Thyroid gland (tissue), 4 donors: ENCODE measurements at places on chromosomes 4 and X.

- DNase-seq, result no peak
These were observed 262.8 kb downstream of the DKK2 start for GRCh38 chr4:106773076-106773905.

GRCh38 chr4:105276361-105277104 lies 129.9 kb downstream of the TET2 start:
- DNase-seq, result no peak

GRCh38 chr4:84936123-84936522 lies 30.4 kb downstream of the WDFY3 start:
- no peak for DNase-seq

GRCh38 chr4:72568959-72569718 lies at the start of gene ADAMTS3:
Gene ADAMTS3, minus strand, starts transcription at chr4:72569221. Its CDS starts 459 bp downstream, at chr4:72568762.
- peak; percentile 80 for DNase-seq

GRCh38 chr4:52997132-52997416 lies 135.0 kb downstream of the RASL11B start:
- DNase-seq, result no peak

DNA sequence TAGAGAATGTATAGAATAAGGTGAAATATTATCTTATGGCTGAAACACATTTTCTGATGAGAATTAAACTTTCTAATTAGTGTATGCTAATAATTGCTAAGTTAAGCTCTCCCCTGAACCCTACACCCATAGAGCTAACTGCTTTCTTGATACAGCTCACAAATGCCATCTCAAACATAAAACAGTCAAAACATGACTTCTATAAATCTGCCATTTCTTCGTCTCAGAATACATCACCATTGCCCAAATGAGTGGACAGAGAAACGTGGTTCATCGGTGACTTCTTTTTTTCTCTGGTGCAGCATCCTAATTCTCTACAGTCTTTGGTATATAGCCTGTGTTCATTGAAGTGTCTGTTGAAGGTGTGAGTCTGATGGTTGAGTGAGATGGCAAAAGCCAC lies 554.6 kb downstream of the NLGN4X start:
- no peak for DNase-seq

- DNase-seq, result no peak
These were observed 3.7 kb upstream of the MAEA start for GRCh38 chr4:1285790-1286553.

- DNase-seq, result no peak
These were observed 169.9 kb downstream of the AFF2 start for GRCh38 chrX:148670277-148670676.

DNA sequence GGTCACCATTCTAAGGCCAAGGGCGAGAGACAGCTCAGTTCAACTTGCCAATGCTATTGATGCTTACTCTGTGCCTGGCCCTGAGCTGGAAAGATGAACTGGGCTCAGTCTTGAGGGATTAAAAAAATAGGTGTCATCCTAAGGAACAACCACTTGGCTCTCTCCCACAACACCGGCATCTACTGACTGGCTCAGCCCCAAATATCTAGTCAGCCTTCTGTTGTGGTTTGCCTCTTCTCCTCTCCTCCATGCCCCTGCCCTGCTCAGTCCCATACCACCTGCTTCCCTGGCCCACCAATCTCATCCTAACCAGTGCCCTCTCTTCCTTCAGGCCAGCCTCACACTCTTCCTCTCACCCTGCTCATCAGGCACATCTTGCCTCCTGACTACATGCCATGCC lies 29.6 kb downstream of the KDM5C start:
- no peak for DNase-seq

- no peak for DNase-seq
These were observed 18.5 kb downstream of the RAPGEF2 start for GRCh38 chr4:159121371-159121770.

GRCh38 chr4:74608151-74608949 lies 163.4 kb downstream of the AREG start:
- no peak for DNase-seq

- no peak for DNase-seq
These were observed 26.6 kb upstream of the AMELX start for GRCh38 chrX:11266573-11267003.

DNA sequence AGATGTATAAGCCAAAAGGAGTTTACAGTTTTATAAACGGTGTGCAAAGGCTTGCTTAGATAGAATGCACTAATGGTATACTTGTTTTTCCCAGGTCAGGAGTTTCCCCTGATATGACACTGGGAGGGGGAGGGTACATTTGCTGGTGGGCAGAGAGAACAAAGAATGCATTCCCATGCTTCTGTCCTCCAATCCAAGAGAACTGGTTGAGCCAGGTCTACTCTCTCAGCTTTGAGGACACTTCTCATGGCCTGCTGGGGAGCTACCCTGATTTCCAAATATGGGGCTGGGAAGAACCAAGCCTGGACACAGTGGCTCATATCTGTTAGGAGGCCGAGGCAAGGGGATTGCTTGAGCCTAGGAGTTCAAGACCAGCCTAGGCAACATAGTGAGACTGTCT lies 3.3 kb upstream of the GPC4 start:
- DNase-seq, result no peak

GRCh38 chrX:115988825-115989224 lies 181.7 kb upstream of the AGTR2 start:
- no peak for DNase-seq

- DNase-seq, result no peak
These were observed 127.2 kb downstream of the FBXW7 start for GRCh38 chr4:152408514-152409327.

- DNase-seq, result no peak
These were observed 552.9 kb upstream of the PABPC4L start for GRCh38 chr4:134754301-134755019.

- DNase-seq, result peak; percentile 13
These were observed 767 bp upstream of the SMIM20 start for GRCh38 chr4:25913056-25913850.

DNA sequence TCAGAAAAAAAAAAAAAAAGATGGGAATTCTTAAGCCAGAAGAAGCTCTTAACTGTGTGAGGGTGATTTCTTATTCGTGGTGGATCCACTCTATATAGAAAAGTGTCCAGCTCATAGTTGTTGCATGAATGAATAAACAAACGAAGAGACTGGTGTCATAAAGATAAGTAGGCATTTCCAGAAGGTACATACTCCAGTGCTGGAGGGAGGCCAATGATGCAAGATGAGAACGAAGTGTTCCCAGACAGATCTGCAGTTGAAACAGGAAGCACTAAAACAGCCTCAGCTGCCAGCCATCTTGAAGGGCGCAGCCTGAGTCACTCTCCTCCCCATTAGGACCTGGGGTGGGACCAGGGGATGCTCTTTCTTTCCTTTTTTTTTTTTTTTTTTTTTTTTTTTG lies 47.4 kb upstream of the HOPX start:
- peak; percentile 91 for DNase-seq

GRCh38 chr4:177255359-177255758 lies 54.3 kb upstream of the NEIL3 start:
- no peak for DNase-seq

GRCh38 chrX:18674788-18675735 lies 3.2 kb upstream of the RS1 start:
- DNase-seq, result peak; percentile 65

GRCh38 chr4:82728301-82728700 lies 70.3 kb downstream of the SCD5 start:
- DNase-seq, result no peak

DNA sequence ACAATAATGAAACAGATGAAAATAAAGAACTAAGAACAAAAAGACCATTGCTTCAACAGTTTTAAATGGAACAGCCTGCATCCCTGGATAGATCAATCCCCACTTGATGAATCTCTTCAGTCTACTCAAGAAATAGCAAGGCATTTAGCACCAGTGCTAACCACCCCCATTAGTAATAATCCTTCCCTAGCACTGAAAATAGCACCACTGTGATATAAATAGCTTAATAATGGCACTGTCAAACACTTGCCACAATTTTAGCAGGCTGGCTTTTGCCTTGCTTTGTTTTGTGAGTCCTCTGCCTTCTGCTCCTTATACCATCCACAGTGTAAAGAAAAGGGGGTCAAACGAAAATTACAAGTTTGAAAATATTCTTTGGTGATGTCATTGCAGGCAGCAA lies 17.4 kb downstream of the DCX start:
- no peak for DNase-seq

DNA sequence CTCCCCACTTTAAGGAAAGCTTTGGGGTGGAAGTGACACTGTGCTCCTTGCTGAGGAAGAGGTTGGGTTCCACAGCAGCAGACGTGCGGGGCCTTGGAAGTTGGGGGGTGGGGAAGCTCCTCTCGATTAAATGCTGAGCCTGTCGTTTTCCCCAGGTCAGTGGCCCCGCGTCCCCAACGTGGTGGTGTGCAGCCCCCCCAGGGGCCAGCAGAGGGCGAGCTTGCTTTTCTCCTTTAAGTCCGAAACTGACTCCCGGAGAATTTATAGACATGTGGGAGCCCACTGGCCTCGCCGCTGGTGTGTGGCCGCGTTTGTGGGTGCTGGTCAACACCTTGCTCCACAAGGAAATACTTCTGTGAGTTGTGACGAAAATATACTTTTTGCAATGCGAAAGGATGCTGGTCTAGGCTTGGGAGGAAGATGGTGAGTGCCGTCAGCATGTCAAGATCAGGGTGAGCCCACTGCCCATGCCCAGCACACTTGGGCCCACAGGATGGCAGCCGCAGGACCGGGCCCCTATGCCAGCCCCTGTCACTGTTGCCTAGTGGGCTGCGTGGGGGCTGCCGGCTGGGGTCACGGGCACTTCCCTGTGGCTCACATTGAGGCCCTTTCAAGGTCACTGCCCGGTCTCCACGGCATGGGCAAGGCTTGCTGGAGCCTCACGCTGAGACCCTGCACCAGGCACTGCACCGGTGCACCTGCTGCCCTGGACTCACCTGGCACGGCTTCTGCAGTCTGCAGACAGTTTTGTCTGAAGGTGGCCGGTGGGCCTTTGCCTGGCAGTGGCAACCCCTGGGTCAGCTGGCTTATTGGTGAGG lies 9.4 kb downstream of the UVSSA start:
- peak; percentile 61 for DNase-seq

GRCh38 chr4:156638925-156639605 lies 332.5 kb downstream of the PDGFC start:
- peak; percentile 44 for DNase-seq

- DNase-seq, result no peak
These were observed 74.6 kb upstream of the SH3RF1 start for GRCh38 chr4:169345316-169345721.
